Thyroid gland (tissue), 4 donors: ENCODE measurements at places on chromosomes 4 and X. TPM values are rescaled to one million over a fixed set of nuclear protein-coding genes. Genes with fewer than 3 reads are reported as not detected.

GRCh38 chr4:108094923-108095482, 73.7 kb downstream of the LEF1 start:
- no peaks in the 10 kb centered on the region for H3K36me3 ChIP-seq
- no peaks in the 10 kb centered on the region for H3K27me3 ChIP-seq
- H3K4me3 ChIP-seq, result no peak overlapping the region

DNA sequence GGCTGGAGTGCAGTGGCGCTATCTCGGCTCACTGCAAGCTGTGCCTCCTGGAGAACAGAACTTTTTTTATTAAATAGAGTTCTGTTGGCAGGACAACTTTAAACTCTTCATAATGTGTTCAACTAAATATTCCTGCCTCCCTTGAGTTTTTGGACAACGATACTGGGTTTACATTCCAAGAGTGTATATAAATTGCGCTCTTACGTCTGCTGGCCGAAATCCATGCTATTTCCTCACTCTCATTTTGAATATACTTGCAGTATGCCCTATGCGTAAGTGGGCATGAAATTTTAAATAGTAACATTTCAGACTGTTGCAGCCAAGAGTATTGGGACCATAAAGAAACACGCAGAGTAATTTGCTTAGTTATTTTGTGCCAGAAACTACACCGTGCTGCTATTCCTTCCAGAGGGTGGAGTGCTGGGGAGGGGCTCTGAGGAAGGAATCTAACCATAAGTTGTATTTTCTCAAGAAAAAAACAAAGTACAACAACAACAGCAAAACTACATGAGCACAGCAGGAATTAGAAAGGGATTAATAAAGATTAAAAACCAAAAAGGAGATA, 480.0 kb downstream of the NLGN4X start:
- no peak overlapping the region for H3K27ac ChIP-seq
- DNase-seq, result no peak
- H3K4me3 ChIP-seq, result no peak overlapping the region
- H3K4me1 ChIP-seq, result no peaks in the 10 kb centered on the region
- H3K36me3 ChIP-seq, result no peaks in the 10 kb centered on the region
- H3K27me3 ChIP-seq, result no peaks in the 10 kb centered on the region

GRCh38 chr4:82287720-82288119, 86.1 kb downstream of the HNRNPD start:
- no peaks in the 10 kb centered on the region for H3K4me1 ChIP-seq
- H3K27ac ChIP-seq, result no peak overlapping the region

Gene FATE1
- 1.7 TPM for total RNA-seq

GRCh38 chr4:8917321-8917811, 45.7 kb upstream of the HMX1 start:
- H3K27ac ChIP-seq, result no peak overlapping the region
- no peak for DNase-seq
- no peak overlapping the region for H3K4me3 ChIP-seq
- no peaks in the 10 kb centered on the region for H3K27me3 ChIP-seq

GRCh38 chr4:2135083-2135482, 76.0 kb downstream of the NAT8L start:
- H3K4me1 ChIP-seq, result no peaks in the 10 kb centered on the region
- no peaks in the 10 kb centered on the region for H3K36me3 ChIP-seq
- no peak overlapping the region for H3K4me3 ChIP-seq
- H3K27ac ChIP-seq, result no peak overlapping the region
- no peaks in the 10 kb centered on the region for H3K27me3 ChIP-seq
- DNase-seq, result peak; percentile 30

DNA sequence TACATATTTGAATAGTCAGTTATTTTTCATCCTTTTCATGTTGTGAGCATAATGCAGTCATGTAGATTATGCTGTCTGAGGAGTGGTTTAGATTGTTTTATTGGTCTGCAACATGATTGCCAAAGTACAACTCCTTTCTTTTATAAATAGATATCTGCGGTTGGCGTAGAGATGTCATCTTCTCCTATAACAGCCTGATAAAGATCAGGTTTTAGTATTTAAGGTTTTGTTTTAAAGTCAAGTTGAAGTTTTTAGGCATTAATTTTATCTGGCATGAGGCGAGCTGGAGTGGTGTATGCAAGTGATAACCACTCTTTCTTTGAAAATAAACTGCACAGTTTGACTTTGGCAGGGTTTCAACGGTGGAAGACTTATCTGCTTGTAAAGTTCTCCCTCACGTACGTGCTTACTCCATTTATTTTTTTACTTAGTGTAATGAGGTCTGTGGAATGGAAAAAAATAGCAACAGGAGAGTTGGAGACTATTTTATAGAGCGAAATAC, 126.3 kb downstream of the FBXO8 start:
- no peaks in the 10 kb centered on the region for H3K4me1 ChIP-seq
- no peak overlapping the region for H3K27ac ChIP-seq
- H3K4me3 ChIP-seq, result no peak overlapping the region
- DNase-seq, result no peak
- no peaks in the 10 kb centered on the region for H3K36me3 ChIP-seq
- H3K27me3 ChIP-seq, result no peaks in the 10 kb centered on the region

Gene NPY2R
- not detected for total RNA-seq

DNA sequence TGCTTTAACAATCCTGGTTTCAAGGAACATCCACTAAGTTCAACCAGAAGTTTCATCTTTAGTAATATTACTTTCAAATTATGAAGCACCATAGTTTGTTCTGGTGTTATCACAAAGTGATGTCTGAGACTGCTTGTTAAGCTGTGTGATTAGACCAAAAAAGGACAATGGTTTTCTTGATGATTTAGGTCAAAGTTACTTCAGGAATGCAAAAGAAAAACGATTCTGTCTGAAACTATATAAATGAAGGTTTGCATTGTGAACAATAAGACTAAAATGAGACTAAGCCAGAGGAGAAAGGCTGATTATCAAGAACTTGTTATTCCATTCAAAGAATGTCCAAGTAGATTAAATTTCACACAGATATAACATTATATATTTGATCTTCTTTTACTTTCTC, 122.4 kb upstream of the ETNPPL start:
- DNase-seq, result no peak
- H3K36me3 ChIP-seq, result no peaks in the 10 kb centered on the region
- H3K4me3 ChIP-seq, result no peak overlapping the region

GRCh38 chr4:71473541-71474240, 134.9 kb downstream of the SLC4A4 start:
- DNase-seq, result peak; percentile 58
- H3K36me3 ChIP-seq, result no peaks in the 10 kb centered on the region
- no peaks in the 10 kb centered on the region for H3K4me1 ChIP-seq
- no peak overlapping the region for H3K27ac ChIP-seq
- H3K27me3 ChIP-seq, result no peaks in the 10 kb centered on the region

Gene ERVMER34-1
- 1.2 TPM for total RNA-seq
